Chondrocyte (in vitro differentiated cells): ENCODE measurements at places on chromosomes 1 and 21.

- DNase-seq = no peak
Observed at GRCh38 chr1:206479183-206480125, 9.2 kb downstream of the IKBKE start.

GRCh38 chr1:6095511-6096242 is 50.0 kb downstream of the KCNAB2 start:
- DNase-seq = peak; percentile 86

GRCh38 chr21:24339406-24339805 is 1267.9 kb downstream of the MRPL39 start:
- DNase-seq = no peak

GRCh38 chr1:39808784-39809517 is 20.3 kb upstream of the BMP8B start:
- no peak for DNase-seq

DNA sequence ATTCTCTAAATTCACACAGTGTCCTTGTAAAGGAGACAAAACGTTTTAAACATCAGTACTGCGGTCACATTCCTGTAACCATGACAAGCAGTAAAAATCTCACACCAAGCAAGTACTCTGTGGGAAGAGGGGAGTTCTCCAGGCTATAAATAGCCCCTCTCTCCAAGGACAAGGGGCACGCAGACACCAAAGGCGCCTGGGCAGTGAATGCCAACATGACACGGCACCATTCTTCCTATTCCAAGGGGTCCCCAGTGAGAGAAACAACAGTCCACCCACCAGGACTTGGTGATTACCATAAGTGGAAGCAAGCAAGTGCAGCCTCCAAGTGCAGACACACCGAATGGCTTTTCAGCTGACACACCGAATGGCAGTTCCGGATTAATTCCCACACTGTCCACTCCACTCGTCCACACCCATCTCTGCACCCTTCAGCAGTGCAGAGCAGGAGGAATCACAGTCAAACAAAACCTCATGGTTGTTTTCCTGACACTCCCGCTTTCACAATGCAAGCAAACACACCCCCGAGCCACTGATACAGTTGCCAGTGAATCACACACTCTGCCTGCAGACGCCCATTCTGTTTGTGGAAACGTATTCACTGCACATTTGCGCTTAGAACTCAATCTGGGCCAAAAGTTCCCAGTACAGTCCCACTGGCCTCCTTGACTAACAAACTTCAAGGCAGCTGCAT is 1.8 kb downstream of the PTTG1IP start:
- peak; percentile 57 for DNase-seq

GRCh38 chr1:27135541-27136235 is 19.2 kb downstream of the SLC9A1 start:
- no peak for DNase-seq

DNA sequence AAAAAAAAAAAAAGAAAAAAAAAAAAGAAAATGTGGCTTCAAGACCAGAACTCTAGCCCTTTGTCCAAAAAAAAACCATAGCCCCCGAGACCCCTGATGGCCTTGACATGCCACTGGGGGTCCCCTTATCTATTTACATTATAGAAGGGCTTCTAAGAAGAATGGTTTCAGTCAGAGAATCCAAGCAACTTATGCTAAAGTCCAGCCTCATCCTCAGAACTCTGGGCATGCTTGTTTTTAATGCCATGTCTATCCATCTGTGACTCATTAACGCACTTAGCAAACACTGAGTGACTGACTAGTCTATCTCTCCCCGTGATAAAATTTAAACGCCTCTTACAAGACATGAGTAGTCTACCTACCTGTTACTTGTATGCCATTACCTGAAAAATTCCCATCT is 29.3 kb downstream of the ERG start:
- DNase-seq = no peak

DNA sequence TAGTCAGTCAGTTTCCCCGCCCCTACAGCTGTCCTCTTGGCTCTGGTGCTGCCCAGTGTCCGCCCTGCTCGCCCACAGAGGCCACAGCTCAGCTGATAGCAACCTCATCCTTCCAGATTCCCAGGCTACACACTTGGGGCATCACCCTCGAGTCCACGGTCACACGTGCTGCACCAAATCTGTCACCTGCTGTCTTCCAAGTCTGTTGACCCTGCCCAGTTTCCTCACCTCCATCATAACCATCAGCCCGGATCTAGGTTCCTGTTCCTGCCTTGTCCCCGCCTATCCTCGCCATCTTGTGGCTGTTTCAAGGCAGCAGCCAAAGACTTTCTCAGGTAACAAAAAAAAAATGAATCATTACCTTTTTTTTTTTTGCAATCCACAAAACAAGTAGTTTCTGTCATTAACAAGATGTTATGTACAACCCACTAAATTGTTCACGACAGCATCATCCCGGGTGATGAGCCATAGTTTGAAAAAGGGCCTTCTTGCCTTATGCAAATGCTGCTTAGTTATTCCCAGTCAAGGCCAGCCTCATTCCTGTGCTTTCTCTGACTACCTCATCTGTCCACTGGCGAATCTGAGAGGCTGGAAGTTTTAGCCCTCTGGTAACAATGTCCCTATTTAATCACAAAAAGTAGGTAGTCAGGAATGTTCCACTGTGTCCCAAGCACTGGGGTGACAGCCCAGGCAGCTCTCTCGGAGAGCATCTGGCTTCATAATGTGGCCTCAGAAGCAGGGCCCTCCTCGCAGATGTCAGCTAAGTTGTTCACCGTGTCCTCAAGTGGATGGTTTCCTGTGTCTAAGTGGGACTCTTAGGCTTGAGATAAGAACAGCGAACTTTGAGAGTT is 4.9 kb upstream of the MIIP start:
- no peak for DNase-seq

GRCh38 chr1:32350785-32351398 is 11.4 kb downstream of the FAM229A start:
- no peak for DNase-seq

- no peak for DNase-seq
Observed at GRCh38 chr1:223474804-223475203, 81.6 kb downstream of the CCDC185 start.

- DNase-seq = no peak
Observed at GRCh38 chr1:192477630-192478029, 97.9 kb upstream of the RGS1 start.

- DNase-seq = no peak
Observed at GRCh38 chr1:89518221-89518631, 6.4 kb upstream of the LRRC8B start.

DNA sequence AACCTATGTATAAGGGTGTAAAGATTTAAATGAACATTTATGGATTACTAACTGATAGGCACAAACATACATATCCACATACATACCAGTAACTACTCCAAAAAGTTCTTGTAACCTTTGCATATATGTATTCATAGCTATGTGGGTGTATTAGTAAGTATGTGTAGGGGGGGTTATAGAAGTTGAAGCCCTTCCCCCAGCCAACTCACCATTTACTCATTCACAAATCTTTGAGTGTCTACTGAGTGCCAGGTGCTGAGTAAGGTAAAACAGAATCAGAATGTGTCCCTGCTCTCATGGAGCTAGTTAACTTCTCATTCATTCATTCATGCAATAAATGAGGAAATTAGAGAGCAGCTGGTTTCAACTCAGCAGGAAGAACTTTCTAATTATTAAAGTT is 1.3 kb downstream of the C1orf146 start:
- DNase-seq = no peak

DNA sequence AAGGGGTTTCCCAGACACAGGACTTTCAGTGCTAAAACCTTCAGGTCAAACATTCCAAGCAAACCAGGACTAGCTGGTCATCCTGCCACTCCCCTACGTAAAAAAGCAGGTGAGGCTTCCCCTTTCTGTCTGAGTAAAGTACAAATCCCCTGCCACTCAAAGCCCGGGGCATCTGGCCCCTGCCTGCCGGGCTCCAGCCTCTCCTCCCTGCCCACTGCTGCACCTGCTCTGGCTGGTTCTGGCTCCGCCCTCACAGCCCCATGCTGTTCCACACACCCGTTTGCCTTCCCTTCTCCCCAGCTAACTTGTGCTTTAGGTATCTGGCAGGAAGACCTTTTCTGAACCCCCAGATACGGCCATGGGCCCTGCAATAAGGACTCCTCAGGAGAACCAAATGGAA is 23.3 kb upstream of the S100A7 start:
- DNase-seq = no peak

DNA sequence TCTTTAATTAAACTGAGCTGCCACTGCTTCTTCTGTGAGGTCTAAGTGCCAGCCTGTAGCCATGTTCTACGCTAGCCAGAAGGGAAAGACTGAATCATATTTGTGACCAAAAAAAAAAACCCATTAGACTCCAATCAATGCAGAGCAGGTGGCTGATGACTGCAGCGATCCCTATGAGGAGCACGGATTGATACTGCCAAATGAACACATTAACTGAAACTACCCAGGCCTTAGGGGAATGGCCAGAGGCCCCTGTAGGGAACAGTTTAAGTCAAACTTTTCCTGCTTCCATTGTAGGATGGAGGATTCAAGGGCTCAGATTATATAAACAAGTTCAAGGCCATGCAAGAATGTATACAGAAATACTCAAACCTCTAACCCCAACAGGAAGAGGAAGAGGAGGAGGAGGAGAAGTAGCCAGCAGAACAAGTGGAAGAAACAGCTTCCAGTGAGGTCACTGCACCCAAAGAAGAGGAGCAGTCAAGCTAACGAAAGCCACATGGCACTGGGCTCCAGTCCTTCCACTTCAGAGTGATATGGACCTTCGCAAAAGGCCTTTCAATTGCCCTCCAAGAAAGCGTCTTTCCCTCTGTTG is 328.3 kb downstream of the SMYD3 start:
- no peak for DNase-seq

GRCh38 chr1:42953182-42954180 is 5.2 kb downstream of the SLC2A1 start:
- no peak for DNase-seq

DNA sequence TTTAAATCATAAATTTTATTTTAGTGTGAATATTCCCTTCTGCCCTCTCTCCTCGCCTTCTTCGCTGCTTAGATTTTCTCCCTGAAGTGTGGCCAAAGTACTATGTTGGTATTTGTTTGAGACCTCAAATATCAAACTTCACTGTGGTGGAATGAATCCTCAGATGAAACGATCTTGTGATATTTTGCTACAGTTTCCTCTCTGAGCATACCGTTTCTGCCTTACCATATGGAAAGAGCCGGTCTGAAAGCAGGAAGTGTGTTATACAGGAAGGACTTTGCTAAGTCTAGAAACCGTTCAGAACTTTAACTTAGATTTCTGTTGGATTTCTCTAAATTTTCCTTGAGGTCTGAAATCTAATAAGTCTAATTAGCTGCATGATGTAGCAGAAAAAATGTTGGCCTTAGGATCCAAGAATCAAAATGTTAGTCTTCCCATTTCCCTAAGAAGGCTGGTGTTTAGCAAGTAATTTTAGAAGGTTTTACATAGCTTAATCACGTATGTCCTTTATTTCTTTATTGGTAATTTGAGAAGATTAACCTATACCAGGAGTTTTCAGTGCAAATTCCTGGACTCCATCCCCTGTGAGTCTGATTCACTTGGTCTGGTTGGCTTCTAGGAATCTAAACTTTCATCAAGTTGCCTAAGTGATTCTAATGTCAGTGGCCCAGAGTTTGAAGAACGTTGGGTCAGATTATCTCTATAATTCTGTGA is 30.7 kb downstream of the SDCCAG8 start:
- DNase-seq = no peak

- no peak for DNase-seq
Observed at GRCh38 chr1:231976231-231976630, 349.6 kb downstream of the DISC1 start.

DNA sequence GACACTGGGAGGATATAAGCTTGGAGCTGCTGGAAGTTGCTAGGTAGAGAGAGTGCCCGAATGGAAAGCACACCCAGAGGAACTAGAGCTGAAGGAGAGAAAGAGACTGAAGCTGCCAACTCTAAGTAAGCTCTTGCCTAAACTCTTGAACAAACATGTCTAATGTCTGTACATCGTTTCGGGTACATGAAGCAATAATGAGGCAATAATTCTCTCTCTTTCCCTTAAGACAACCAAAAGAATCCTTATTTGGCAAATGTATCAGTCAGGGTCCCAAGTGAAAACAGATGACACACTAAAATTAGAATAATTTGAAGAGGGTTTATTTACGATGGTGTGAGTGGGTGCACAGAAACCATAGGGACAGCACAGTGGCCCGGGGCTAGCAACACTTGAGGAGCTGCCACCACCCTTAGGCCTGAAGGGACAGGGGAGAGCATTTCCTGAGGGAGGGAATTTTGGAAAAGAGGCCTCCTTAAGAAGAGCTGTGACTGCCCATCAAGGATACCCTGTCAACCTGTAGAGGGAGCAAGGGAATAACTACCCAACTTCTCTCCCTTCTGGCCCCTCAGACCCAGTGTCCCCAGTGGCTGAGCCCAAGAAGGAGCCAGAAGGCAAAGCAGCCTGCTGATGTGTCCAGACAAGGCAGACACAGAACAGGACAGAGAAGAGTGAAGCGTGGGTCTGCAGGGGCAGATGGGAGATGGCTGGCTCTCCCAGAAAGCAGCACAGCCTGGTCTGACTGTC is 36.1 kb upstream of the KHDRBS1 start:
- no peak for DNase-seq

GRCh38 chr1:91856996-91857395 is 29.0 kb downstream of the TGFBR3 start:
- no peak for DNase-seq

DNA sequence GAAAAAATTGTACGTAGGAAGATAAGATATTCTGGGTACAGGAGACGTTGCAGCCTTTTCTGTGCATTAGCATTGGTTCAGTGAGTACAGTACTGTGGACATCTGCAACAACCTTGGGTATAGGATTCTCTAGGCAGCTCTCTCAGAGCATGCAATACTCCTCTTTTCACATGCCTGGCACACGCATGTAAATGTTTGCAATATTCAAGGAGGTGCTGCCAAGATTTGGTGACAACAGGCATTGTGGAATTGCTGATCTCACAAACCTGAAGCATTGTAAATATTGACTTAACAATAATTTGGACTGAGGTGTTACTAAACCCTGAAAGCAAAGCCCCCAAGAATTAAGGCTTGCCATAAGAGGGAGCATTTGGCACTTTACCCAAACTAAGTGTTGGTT is 126.8 kb downstream of the GRIK1 start:
- no peak for DNase-seq

DNA sequence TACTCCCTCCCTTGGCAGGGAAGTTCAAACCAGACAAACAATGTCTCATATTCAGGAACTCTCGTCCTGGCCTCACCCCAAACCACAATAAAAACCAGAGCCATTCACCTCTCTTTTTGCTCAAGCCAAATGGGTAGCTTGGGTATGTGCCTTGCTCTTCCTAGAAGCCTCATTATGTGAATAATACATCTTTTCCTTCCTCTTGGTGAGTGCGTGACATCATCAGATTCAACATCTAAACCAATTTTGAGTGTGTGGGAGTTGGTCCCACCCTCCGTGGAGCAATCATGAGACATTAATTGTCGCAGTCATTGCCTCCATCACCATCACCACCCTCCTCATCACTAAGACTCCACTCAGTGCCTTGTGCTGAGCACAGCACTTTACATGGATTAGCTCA is 482.9 kb downstream of the PTPRU start:
- DNase-seq = no peak

- DNase-seq = no peak
Observed at GRCh38 chr1:182601416-182601786, 2.8 kb downstream of the RGS16 start.

- no peak for DNase-seq
Observed at GRCh38 chr1:182198006-182198605, 136.6 kb upstream of the ZNF648 start.
